Activated CD4-positive, alpha-beta T cell treated with anti-CD3 and anti-CD28 coated beads, Interleukin-2, amount 10 ng/mL, durations not matched to agents 24 days and 14 days (primary cell): ENCODE measurements at places on chromosomes 5 and 9. TPM values are rescaled to one million over a fixed set of nuclear protein-coding genes. Genes with fewer than 3 reads are reported as not detected.

- no peak for DNase-seq
Measured at GRCh38 chr5:155822177-155822576, 504.8 kb upstream of the SGCD start.

DNA sequence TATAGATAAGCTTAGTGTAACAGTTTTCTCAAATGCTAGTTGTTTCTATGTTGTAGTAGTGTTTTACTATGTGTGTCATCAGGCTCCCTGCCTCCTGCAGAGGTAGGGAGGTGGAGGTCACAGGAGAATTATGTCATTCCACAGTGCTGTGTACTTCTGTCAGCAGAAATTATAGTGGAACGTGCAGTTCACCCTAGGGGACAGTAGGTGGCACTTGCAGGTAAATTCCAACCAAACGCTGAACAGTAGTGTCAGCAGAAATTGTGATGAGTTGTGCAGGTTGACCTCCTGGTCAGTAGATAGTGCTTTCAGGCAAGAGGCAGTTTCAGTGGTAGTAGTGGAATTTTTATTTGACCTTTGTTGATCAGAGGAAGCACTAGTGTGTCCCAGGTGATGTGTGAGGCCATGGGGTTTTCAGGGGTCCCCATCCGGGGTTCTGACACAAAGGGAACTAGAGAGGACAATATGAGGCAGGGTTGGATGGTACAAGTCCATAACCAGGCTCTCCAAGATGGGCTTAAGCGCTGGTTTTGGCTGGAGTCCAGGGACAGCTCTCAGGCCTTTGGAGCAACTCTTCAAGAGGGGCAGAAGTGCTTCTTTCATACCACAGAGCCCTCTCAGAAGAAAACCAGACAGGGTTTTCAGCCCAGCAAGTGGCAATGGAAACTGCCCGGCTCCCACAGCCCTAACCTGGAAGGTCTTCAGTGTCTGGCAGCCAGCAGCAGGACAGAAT lies 402.9 kb downstream of the CYLC2 start:
- DNase-seq, result peak; percentile 71

GRCh38 chr9:86077276-86077675 lies 22.1 kb downstream of the GOLM1 start:
- no peak for DNase-seq

GRCh38 chr5:43065948-43066798 lies 26.1 kb upstream of the ANXA2R start:
- DNase-seq, result peak; percentile 92

DNA sequence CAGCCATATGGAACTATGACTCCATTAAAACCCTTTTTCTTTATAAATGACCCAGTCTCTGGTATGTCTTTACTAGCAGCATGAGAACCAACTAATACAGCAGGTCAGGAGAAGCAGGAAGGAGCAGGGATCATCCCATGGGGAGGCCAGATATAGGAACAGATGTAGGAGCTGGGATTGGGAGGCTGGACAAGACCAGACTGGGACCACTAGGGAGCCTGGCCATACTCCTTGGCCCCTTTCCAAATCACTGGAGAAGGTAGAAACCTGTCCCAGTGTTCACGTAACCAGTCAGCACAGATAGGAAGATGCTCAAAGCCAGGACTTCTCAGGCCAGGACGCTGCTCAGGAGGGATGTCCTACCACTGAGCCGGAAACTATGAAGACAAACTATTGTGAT lies 95.5 kb downstream of the LMX1B start:
- DNase-seq, result no peak

- DNase-seq, result no peak
Measured at GRCh38 chr9:98380065-98380681, 124.7 kb upstream of the TBC1D2 start.

Gene C9
- total RNA-seq, result not detected in 2 replicates
